Kasumi-1 (cell line): ENCODE measurements at places on chromosomes 4 and X.

- DNase-seq, result no peak
Measured at GRCh38 chrX:252244-252956, 28.8 kb upstream of the PLCXD1 start.

GRCh38 chr4:105544520-105545286 is 7.7 kb upstream of the ARHGEF38 start:
- DNase-seq, result no peak

- DNase-seq, result no peak
Measured at GRCh38 chr4:94507281-94507680, 55.5 kb downstream of the PDLIM5 start.

GRCh38 chr4:6925357-6925836 is 15.8 kb downstream of the TBC1D14 start:
- peak; percentile 18 for DNase-seq

DNA sequence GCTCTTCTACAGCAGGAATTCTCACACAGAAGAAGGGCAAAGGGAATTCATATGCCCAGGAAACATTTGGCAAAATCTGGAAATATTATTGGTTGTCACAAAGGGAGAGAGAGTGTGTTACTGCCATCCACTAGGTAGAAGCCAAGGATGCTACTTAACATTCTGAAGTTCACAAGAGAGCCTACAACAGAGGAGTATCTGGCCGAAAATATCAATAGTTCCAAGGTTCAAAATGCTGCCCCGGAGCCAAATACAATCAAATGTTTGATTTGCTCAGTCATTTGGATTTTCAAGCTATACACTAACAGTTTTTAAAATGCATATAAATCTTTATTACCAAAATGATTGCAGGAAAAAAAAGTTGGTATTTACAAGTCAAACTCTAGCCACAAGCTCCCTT is 18.8 kb downstream of the OTUD4 start:
- DNase-seq, result no peak

- no peak for DNase-seq
Measured at GRCh38 chr4:4838051-4838935, 21.2 kb upstream of the MSX1 start.

GRCh38 chr4:995311-996026 is 2.3 kb upstream of the SLC26A1 start:
- DNase-seq, result no peak

DNA sequence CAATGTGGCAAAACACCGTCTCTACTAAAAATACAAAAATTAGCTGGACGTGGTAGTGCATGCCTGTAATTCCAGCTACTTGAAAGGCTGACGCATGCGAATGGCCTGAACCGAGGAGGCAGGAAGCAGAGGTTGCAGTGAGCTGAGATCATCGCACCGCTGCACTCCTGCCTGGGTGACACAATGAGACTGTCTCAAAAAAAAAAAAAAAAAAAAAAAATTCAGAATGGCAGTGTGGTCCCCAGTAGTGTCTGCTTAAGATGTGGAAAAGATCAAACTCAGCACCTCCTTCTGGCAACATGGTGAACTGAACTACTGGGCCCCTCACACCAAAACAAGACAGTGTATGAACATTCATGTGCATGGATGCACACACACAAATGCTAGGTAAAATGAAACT is 32.2 kb downstream of the SMS start:
- no peak for DNase-seq

GRCh38 chr4:111963158-111963700 is 182.0 kb upstream of the FAM241A start:
- DNase-seq, result no peak

GRCh38 chr4:6920171-6920570 is 10.5 kb downstream of the TBC1D14 start:
- no peak for DNase-seq

GRCh38 chr4:46379101-46379500 is 10.8 kb downstream of the GABRA2 start:
- no peak for DNase-seq

DNA sequence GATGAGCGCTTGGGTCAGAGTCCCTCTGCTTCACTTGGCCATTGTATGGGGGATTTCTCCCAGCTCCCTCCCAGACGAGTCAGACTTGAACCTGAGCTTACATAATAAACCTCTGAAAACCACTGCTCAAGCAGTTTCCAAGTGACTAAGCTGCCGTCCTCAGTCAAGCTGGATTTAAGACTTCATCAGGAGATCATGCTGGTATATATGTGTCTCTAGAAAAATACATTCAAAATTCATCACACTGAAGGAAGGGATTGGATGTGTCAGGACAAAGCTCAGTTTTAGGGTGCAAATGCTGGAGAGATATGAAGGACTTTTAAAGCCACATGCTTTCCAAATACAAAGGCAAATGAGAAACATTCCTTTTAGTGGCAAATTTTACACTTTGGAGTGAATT is 114.3 kb downstream of the QDPR start:
- no peak for DNase-seq

GRCh38 chr4:16597845-16598596 is 300.4 kb downstream of the LDB2 start:
- no peak for DNase-seq

GRCh38 chr4:153541456-153542096 is 75.4 kb downstream of the TMEM131L start:
- DNase-seq, result no peak

- DNase-seq, result peak; percentile 20
Measured at GRCh38 chrX:15321447-15321846, 6.0 kb upstream of the ASB11 start.

GRCh38 chr4:117634716-117635115 is 399.6 kb upstream of the NDST3 start:
- no peak for DNase-seq

GRCh38 chrX:48569958-48570357 is 4.3 kb upstream of the RBM3 start:
- DNase-seq, result peak; percentile 69

- DNase-seq, result no peak
Measured at GRCh38 chrX:116413273-116413672, 23.1 kb upstream of the SLC6A14 start.

DNA sequence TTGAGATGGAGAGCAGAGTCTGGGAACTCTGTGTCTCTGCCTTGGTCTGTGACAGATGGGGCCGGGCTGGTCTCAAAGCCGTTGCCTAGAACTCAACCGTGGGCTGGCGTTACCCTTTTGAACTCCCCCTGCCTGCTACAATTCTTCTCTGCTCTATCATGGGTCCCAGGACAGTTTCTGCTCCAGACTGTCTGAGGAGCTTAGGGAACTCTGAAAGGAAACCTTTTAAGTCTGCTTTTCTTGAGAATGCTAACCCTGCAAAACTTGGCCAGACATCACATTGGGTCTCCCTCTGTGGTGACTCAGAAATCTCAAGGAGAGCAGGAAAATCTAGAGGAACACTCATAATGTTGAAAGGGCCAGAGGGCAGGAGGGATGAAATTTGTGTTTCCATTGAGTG is 240.6 kb downstream of the CBR4 start:
- DNase-seq, result no peak

GRCh38 chr4:169198167-169198566 is 72.6 kb downstream of the SH3RF1 start:
- no peak for DNase-seq

GRCh38 chr4:87819281-87819919 is 13.4 kb upstream of the MEPE start:
- DNase-seq, result no peak

DNA sequence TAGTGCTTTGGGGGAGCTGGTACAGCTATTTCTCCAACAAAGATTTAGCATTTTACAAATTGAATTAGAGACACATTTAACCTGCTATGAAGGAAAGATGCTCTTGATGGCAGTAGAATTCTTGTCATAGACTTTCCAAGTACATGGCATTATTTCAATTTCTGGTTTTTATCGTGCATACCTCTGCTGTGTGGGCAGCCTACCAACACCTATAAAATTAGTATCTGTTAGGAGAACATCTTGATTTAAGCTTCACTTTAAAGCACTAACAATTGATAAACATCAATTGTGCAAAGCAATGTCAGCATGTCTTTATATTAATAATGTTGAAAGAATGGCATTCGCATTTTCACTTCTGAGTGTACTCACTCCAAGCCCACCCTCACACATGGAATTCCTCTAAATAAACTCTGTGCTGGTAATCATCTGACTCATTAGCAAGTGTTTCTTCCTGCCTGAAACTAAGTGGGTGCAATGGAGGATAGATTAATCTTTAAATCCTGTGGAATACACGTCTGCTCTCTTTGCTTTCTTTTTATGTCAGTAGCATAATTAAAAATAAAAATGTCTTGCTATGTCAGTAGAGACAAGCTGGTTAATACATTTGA is 279.8 kb upstream of the MAGEB18 start:
- DNase-seq, result no peak

DNA sequence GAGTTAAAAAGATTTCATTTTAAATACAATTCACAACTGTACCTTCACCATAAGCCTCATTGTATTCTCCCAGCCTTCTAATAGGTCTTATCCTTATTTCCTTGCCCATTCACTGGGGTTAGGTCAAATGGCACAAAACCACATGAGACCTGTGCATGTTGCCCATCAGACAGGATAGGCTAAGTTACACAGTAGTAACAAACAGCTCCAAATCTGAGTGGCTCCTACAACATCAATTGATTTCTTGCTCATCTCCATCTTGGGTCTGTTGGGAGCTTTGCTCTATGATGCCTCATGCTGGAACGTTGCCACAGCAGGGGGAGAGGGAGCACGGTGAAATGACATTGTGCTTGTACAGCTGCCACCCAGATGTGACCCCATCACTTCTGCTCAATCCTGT is 70.6 kb downstream of the DHX15 start:
- DNase-seq, result no peak

DNA sequence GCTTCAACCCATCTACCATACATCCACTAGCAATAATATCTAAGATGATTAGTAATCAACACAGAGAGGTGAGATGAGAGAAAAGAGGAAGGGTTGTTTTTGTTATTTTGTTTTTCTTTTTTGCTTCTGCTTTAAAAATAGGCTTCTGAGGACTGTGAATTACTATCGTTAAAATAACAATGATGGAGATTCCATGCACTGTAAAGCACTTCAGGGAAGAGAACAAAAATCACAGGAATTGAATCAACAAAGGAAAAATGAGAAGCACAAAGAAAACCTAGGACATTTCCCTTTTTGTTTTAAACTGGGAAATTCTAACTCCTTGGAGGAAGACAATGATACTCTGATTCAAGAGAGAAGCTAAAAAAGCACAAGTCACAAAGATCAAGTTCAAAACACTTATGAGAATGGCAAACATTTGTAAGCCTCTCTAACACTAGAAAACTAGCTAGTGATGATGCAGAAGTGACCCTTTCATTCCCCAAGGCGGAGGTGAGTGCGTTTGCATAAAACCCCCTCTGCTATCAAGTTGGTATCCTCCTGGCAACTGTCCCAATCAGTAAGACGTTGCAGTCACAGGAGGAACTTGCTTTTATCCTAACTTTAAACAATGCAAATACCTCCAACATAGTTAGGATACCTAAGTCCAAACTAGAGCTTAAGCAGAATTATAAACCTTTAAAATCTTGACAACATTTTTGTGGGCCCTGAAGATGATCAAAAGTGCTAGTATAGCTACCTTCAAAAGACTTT is 308.5 kb downstream of the CAMK2D start:
- DNase-seq, result no peak

DNA sequence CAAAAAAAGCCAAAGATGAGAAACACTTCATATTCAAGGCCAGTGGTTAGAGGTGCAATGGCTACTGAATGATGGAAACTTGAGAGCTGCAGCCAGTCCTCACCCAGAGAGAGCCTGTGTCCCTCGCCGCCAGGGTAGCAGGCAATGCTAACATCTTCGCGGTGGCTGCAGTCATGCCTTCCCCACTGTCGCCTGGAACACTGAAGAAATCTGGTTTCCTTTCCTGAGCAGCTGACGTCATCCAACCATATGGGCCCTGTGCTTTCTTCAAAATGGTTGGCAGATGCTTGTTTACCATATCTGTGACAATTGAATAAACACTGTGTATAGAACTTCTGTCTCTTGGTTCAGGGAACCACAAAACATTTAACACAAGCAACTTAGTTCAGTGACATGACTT is 39.7 kb downstream of the PRSS12 start:
- no peak for DNase-seq

DNA sequence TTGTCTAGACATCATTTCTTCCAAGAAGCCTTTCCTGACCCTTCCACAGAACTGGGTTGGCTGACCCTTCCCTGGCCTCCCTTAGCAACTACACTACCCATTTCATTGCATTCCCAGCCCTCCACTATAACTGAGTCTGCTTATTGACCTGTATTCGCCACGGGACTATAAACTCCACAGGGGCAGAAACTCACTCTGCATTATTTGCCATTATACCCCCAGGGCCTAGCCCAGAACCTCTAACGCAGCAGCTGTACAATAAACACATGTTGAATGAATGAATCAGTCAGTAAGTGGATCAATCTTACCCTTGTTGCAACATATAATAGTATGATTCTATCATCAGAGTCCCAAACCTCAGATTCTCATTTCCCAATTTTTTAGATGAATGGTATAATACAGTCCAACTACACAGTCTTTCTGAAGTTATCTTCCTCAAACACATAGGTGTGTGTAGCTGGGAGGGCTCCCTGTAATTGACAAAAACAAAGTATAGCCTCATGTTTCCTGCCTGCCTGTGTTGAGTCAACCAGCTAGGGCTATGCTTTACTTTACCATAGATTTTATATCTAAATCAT is 209.3 kb downstream of the CHIC2 start:
- DNase-seq, result no peak

DNA sequence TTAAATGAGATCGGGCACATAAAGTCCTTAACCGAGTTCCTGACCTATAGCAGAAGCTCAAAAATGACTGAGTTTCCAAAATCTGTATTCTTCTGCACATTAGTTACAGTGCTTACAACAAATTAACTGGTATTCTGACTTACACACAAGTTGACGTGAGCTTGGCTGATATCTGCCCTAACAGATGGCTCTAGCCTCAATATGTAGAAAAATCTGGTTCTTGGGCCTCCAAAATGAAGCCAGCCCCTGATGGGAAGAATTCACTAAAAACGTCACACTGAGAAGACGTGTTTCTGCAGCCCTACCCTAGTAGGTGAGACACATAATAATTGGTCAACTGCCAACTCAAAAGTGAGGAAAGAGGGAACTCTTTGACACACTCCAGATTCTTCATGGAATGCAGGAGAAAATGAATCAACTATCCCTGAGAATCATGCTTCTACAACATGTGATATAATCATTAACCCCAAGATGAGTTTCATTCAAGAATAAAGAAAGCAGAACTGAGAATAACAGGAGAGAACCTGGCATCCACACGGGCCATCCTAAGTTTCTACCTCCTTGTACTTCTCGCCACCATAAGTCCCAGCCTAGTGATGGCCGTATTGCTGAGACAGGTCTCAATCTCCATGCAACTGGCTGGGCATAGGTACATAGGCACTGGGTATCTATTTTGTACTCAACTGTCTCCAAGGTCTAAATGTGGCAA is 8.2 kb downstream of the STX18 start:
- DNase-seq, result no peak

DNA sequence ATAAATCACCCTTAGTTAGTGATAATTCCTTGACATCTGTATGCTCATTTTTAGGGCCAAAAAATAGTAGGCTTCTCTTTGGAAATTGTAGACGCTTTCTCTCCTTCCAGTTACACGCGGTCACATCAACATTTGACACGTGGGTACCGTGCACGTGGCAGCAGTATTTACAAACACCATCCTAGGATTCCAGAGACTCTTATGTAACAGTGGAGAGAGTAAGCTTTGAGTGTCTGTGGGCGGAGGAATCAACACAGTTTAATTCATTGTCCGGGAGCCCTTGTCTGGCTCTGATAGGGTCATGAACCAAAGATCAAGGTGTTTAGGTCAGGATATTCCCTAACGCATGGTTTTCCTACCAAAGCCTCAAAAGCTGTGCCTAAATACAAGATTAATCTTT is 12.2 kb downstream of the TET2 start:
- no peak for DNase-seq

GRCh38 chr4:8227201-8227770 is 28.2 kb downstream of the SH3TC1 start:
- DNase-seq, result peak; percentile 42
